Activated CD8-positive, alpha-beta memory T cell treated with anti-CD3 and anti-CD28 coated beads for 4 hours (primary cell): ENCODE measurements at places on chromosomes 2 and 18.

- DNase-seq, result no peak
Measured at GRCh38 chr18:35029770-35030169, 11.4 kb upstream of the MAPRE2 start.

GRCh38 chr2:40734797-40735196 is 282.9 kb upstream of the SLC8A1 start:
- no peak for DNase-seq

DNA sequence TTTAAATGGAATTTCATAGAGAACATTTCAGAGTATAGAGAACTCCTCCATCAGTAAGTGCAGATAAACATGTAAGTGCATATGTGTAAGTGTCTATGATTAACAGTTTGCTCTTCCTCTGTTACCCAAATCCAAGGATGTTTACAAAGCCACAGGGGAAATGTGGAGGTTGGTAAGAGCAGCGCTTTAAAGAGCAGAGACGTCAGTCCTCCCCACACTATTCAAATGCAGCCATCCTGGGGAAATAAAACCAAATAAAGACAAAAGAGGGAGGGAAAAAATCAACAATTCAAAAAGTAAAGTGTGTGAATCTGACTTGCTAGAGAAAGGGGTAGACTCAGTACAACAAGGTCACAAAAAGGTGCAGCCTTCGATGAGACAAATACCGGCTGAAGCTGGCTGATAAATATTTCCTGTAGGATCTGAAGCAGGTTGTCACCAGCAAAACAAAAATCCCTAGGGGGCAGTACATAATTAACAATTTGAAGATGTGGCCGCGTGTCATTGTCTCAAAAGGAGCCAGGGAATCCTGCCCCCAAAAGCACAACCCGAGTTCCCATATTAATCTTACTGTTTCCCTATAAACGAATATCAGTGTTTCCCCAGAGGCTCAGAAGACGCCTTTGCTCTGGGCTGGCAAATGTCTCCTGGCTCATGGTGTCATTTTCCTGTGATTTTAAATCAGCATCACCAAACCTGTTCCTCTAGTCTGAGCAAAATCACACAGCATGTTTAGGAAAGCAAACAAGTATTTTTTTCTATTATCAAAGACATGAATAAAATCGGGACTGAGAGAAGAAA is 216.5 kb downstream of the CDCA7 start:
- DNase-seq, result no peak

DNA sequence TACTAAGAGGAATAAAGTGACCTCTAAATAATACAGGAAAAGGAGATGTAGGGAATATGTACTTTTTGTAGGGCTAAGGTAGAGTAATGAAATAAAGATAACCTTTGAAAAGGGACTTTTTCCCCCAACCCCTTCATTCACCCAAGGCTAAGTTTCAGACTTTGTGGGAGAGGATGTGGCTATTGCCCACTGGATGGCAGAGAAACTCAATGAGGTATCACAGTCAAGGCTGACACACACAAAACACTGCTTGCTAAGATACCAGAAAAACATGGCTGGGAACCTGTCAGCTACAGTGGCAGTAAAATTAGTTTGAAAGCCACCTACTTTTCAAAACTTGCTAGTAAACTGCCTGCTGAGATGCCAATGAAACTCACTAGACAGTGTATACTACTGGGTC is 158.8 kb upstream of the WDSUB1 start:
- no peak for DNase-seq

GRCh38 chr2:106284255-106284654 is 90.2 kb upstream of the UXS1 start:
- DNase-seq, result no peak

GRCh38 chr2:203673933-203674332 is 32.5 kb upstream of the CD28 start:
- no peak for DNase-seq

DNA sequence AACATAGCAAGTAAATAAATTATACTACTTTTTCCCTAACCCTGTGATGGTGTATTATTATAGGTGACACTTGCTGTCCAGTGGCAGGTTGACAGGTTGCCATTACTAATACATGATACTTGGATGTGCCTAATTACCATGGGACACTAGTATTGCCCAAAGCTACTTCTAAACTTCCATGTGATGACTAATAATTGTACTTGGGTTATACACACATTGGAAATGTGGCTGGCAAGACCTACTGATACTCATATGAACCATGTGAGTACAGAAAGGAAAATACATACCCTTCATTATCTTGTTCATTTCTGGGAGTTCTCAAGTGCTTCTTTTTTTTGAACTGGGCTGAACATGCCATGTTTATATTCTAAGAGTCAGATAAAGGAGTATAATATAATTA is 156.4 kb downstream of the IKZF2 start:
- DNase-seq, result no peak

DNA sequence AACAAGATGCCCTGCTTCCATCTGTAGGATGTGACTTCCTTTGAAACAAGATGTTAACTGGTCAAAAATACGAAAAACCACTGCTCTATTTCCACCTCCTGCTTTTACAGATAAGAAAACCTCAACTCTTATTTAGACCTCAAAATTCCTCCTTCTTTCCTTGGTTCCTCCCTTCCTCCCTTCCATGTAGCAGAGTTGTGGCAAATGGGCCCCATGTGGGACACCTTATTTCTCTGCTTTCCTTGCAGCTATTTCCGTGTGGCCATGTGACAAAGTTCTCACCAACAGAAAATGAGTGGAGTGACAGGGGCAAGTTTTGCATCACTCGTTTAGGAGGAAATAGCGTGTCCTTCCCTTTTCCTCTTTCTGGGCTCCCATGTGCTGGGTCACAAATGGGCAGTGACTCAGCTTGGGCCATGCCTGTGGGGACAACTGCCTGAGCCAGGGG is 69.4 kb upstream of the SMAD2 start:
- DNase-seq, result no peak

DNA sequence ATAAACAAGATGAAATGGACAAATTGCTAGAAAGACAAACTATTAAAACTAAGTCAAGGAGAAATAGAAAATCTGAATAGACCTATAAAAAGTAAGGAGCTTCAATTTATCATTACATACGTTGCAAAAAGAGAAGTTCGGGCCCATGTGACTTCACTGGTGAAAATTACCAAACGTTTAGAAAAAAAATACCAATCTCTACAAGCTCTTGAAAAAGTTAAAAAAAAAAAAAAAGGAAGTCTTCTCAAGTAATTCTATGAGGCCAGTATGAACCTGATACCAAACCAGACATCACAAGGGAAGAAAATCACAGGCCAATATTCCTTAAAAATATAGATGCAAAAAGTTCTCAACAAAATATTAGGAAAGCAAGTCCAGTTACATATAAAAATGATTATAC is 20.2 kb upstream of the ACVR2A start:
- no peak for DNase-seq

GRCh38 chr2:148027822-148028221 is 6.9 kb downstream of the MBD5 start:
- no peak for DNase-seq

DNA sequence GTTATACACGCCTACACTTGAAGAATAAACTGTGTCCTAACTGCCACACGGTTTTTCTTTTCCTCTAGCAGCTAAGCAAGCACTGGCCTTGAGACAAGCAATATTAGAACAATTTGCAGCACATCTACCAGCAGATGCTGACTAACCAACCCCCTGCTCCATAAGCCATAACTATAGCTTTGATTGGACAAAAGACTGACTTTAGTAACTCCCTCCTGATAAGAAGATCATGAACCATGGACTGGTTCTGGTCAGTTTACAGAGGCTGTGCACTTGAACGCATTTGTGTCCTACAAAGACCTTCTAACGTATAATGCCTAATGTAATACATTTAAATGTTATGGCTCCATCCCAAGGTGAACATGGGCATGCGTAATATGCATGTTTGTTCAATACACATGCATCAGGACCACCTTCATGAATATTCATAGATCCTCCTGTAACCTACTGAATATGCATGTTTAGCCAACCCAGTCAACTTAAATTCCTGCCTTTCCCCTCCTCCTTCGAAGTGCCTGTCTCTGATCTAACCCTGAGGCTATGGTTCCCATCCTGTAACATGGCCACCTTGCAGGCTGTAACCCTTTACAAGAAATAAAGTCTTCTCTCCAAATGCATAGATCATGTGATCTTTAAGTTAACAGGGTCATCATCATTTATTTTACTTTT is 26.5 kb downstream of the SLC4A5 start:
- DNase-seq, result no peak

GRCh38 chr2:230144355-230144754 is 75.4 kb downstream of the SP110 start:
- no peak for DNase-seq

- no peak for DNase-seq
Measured at GRCh38 chr2:136015699-136016098, 30.3 kb upstream of the DARS1 start.

- no peak for DNase-seq
Measured at GRCh38 chr2:10267551-10268465, 34.9 kb upstream of the HPCAL1 start.

DNA sequence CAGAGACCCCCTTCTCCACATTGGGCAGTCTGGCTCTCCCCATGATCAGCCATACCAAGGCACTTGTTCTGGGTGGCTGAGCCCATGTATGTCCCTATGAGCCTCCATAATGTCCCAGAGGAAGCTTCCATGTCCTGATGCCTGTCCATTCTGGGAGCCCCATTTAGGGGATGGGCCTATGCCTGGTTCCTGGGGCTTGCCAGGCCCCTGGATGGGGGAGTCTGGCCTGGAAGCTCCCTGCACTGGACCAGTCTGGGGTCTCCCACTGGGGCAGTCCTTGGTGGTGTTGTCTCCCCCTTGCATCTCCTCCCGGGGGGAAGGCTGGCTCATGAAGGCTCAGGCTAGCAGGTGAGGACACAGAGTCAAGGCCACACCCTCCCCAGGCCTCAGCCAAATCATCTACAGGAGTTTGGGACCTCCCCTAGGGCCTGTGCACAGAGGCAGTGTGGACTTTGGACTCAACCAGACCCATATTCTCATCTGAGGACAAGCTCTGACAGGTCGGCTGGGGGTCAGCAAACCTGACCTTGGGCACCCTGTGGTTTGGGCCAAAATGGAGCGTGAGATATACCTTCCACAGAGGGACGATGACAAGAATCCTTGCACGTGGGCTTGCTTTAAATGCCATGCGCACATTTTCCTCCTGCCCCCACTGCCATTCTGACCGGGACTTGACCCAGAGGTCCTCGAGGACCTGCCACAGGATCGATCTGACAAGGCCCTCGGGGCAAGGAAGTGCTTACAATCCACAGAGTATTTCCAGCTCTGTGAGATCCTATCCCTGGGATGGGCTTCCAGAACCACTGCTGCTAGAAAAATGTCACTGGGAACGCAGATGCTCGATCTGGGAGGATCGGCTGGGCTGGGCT is 38.8 kb downstream of the INHBB start:
- no peak for DNase-seq

GRCh38 chr2:231300020-231300721 is 95.3 kb upstream of the B3GNT7 start:
- DNase-seq, result no peak

- DNase-seq, result no peak
Measured at GRCh38 chr2:28633204-28633603, 118.4 kb upstream of the PPP1CB start.

- no peak for DNase-seq
Measured at GRCh38 chr2:189566046-189566445, 14.5 kb downstream of the SLC40A1 start.

GRCh38 chr2:189391201-189391600 is 50.1 kb upstream of the WDR75 start:
- no peak for DNase-seq

GRCh38 chr2:46610021-46610420 is 130.7 kb downstream of the TMEM247 start:
- DNase-seq, result no peak
